ENCODE measurements at places on chromosomes 2 and 18. TPM values are rescaled to one million over a fixed set of nuclear protein-coding genes. Genes with fewer than 3 reads are reported as not detected.

DNA sequence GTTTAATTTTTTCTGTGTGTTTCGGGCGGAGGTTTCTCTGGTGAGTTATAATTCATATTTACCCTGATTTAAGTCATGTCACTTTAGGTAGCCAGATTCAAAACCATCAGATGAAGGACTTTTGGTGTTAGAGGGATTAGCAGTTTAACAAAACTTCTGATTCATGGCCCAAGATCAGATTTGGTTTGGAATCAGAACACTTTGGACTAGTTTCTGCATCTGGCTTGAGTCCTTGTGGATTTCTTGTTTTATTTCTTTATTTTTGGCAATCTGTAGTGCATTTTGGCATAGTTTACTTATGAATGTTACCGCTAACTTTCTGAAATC, 3.5 kb downstream of the NEDD4L start:
- DNase-seq = no peak
- H3K27me3 ChIP-seq = no peaks in the 10 kb centered on the region
- H3K27ac ChIP-seq = no peak overlapping the region
- no peaks in the 10 kb centered on the region for H3K36me3 ChIP-seq
- no peak overlapping the region for H3K4me3 ChIP-seq
- H3K4me1 ChIP-seq = peaks cover 29% of the 10 kb centered on the region

MBD1 gene
- total RNA-seq = 117 TPM

DNA sequence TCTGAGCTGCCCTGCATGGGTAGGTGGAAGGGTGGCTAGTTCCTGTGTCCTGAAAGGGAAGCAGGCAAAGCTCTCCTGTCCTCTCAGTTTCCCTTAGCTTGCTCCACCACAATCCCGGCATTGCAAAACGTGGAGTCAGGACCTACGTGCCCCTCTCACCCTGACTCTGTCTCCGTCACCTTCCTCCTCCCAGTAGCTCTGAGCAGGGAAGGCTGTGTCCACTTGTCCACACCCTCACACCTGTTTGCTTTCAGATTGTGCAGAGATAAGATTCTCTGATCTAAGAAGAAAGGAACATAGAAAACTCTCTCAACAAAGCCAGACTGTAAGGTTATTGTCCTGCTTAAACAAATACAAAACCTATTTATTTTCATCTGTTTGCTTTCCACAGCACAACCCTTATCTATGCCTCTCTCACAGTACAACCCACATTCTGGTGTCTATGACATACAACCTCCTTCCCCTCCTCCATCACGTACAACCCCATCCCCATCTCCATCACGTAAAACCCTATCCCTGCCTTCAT, 79.0 kb downstream of the ALPK2 start:
- H3K36me3 ChIP-seq = peaks cover 2% of the 10 kb centered on the region
- no peak overlapping the region for H3K27ac ChIP-seq
- peaks cover 43% of the 10 kb centered on the region for H3K4me1 ChIP-seq
- no peak overlapping the region for H3K4me3 ChIP-seq
- H3K27me3 ChIP-seq = no peaks in the 10 kb centered on the region

DNA sequence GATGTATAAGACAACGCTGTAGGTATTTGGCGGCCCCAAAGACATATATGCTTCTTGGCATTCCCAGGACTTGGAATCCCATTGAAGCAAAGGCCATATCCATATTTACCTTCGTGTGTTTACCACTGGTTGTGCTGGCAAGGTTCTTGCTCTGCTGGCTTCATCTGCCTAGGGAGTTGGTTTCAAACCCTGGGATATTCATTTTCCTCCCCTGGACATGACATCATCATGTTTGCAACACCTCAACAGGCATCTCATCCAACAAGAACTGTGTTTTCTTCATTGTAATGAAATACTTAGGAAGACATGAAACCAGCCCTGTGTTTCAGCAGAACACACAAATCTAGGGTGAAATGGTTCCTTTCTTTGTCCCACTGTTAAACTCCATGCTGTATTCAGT, 77.9 kb upstream of the PHLPP1 start:
- H3K27ac ChIP-seq = no peak overlapping the region
- no peaks in the 10 kb centered on the region for H3K36me3 ChIP-seq
- peaks cover 7% of the 10 kb centered on the region for H3K27me3 ChIP-seq
- no peaks in the 10 kb centered on the region for H3K4me1 ChIP-seq
- DNase-seq = no peak

SRD5A2 gene
- not detected for total RNA-seq

CRYGD gene
- total RNA-seq = not detected

- H3K36me3 ChIP-seq = no peaks in the 10 kb centered on the region
- H3K4me1 ChIP-seq = peaks cover 2% of the 10 kb centered on the region
- peaks cover 40% of the 10 kb centered on the region for H3K27me3 ChIP-seq
- H3K27ac ChIP-seq = no peak overlapping the region
- no peak overlapping the region for H3K4me3 ChIP-seq
These were observed 206.1 kb downstream of the TFCP2L1 start for GRCh38 chr2:121078899-121079298.

DNA sequence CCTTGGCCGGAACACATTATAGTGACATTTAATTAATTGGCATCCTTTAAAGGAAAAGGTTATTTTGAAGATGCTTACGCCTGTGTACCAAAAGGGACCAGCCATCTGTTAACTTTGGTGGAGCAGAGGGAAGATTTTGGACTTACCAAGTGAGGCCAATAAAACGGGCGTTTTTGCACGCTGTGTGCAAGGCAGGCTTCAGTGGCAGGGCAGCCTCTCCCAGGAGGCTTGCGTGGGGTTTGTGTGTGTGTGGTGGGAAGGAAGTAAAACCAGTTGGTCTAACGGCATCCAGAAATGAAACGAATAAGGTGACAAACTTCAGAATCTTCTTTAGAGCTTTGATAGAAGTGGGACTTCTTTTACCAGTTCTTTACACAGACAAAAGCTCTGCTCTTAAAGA, 191.7 kb downstream of the PRKCE start:
- peak; percentile 54 for DNase-seq
- H3K36me3 ChIP-seq = peaks cover 23% of the 10 kb centered on the region
- H3K4me1 ChIP-seq = peaks cover 64% of the 10 kb centered on the region
- H3K27me3 ChIP-seq = no peaks in the 10 kb centered on the region
- H3K27ac ChIP-seq = peak overlapping the region; percentile 75

SULT1C4 gene
- not detected for total RNA-seq

ADGRF3 gene
- total RNA-seq = 1.0 TPM

FLACC1 gene
- total RNA-seq = 4.6 TPM

DNA sequence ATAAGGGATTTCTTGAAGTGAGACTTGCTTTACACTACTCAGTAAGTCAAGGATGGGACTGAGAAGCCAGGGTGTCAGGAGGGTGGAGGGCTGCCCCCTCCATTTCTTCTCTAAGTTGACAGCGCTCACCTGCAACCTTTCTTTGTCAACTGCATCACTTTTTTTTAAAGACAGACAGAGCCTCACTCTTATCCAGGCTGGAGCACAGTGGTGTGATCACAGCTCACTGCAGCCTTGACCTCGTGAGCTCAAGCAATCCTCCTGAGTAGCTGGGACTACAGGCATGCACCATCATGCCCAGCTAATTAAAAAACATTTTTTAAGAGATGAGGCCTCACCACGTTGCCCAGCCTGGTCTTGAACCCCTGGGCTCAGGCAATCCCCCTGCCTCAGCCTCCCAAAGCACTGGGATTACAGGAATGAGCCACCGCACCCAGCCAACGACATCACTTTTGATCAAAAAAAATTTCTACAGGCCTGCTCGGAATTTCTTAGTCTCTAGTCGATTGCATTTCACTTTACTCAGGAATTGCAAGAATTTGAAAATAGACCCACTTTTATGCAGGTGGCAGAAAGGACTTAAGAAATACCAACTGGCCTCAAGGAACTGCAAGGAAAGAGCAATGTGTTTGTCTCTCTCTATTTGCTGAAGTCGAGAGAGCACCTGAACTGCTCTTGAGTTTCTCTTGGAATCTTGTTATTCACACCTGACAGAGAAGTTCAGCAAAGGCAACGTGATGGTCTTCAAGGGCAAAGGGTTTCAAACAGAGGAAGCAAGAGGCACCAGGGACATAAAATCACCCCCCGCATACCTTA, 101.4 kb downstream of the MYOM1 start:
- no peaks in the 10 kb centered on the region for H3K36me3 ChIP-seq
- no peak for DNase-seq
- no peak overlapping the region for H3K27ac ChIP-seq
- no peak overlapping the region for H3K4me3 ChIP-seq
- H3K4me1 ChIP-seq = no peaks in the 10 kb centered on the region

GRCh38 chr2:160255408-160255807, 55.3 kb upstream of the ITGB6 start:
- no peak overlapping the region for H3K27ac ChIP-seq
- no peak for DNase-seq
- peaks cover 11% of the 10 kb centered on the region for H3K27me3 ChIP-seq
- H3K4me1 ChIP-seq = peaks cover 6% of the 10 kb centered on the region
- no peaks in the 10 kb centered on the region for H3K36me3 ChIP-seq
- no peak overlapping the region for H3K4me3 ChIP-seq

GRCh38 chr2:3198119-3198518, 179.5 kb downstream of the EIPR1 start:
- peaks cover 52% of the 10 kb centered on the region for H3K36me3 ChIP-seq
- no peak for DNase-seq
- H3K27ac ChIP-seq = no peak overlapping the region

ANKRD62 gene
- not detected for total RNA-seq

DNA sequence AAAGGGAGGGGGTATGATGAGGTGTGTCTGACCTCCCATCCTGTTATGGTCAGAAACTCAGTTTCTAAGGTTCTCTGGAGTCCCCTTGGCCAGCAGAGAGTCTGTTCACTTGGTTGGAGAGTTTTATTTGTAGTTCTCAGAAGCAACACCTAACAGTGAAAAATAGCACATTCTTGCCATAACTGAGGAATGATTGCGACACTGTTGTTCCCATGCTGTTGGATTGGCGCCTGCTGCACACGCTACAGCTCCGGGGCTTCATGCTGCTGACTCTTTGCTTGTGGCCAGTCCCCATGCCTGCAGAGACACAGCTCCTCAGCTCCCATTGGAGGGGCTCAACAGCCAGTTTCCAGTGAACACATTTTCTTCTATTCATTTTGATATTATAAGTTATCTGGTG, 42.1 kb downstream of the TPGS2 start:
- no peak overlapping the region for H3K4me3 ChIP-seq
- H3K4me1 ChIP-seq = no peaks in the 10 kb centered on the region
- no peaks in the 10 kb centered on the region for H3K27me3 ChIP-seq
- H3K36me3 ChIP-seq = peaks cover 37% of the 10 kb centered on the region
- DNase-seq = no peak

GRCh38 chr18:48806551-48807261, 144.1 kb downstream of the SMAD7 start:
- no peaks in the 10 kb centered on the region for H3K36me3 ChIP-seq
- H3K4me3 ChIP-seq = no peak overlapping the region
- peaks cover 21% of the 10 kb centered on the region for H3K4me1 ChIP-seq
- no peaks in the 10 kb centered on the region for H3K27me3 ChIP-seq
- no peak overlapping the region for H3K27ac ChIP-seq

ALLC gene
- total RNA-seq = not detected

GRCh38 chr2:143816916-143817315, 687.7 kb downstream of the ARHGAP15 start:
- no peaks in the 10 kb centered on the region for H3K36me3 ChIP-seq
- no peak overlapping the region for H3K27ac ChIP-seq
- H3K4me3 ChIP-seq = no peak overlapping the region

- no peaks in the 10 kb centered on the region for H3K36me3 ChIP-seq
- H3K27ac ChIP-seq = no peak overlapping the region
- H3K4me3 ChIP-seq = no peak overlapping the region
- H3K4me1 ChIP-seq = no peaks in the 10 kb centered on the region
- DNase-seq = no peak
- H3K27me3 ChIP-seq = no peaks in the 10 kb centered on the region
These were observed 501.4 kb downstream of the FBXO15 start for GRCh38 chr18:73646196-73646595.

DNA sequence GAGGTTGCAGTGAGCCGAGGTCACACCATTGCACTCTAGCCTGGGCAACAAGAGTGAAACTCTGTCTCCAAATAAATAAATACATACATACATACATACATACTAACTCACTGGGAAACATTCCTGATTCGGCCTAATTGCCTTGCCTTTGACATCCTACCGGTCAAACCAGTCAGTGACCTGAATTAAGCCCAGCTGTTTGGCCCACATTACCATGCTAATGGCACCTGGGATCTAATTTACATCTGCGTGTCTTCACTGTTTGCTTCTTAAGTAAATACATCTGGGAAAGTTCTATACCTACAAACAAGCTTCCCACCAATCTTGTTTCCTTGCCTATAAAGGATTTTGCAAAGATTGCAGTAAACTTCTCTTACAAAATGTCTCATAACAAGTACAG, 230.2 kb upstream of the ZC3H15 start:
- DNase-seq = no peak
- no peaks in the 10 kb centered on the region for H3K4me1 ChIP-seq
- H3K27ac ChIP-seq = no peak overlapping the region
- H3K27me3 ChIP-seq = no peaks in the 10 kb centered on the region
- H3K4me3 ChIP-seq = no peak overlapping the region

ASXL3 gene
- not detected for total RNA-seq

GRCh38 chr2:127086990-127087790, 19.8 kb downstream of the BIN1 start:
- peak overlapping the region; percentile 91 for H3K27ac ChIP-seq
- no peaks in the 10 kb centered on the region for H3K27me3 ChIP-seq
- peak; percentile 48 for DNase-seq
- peak overlapping the region; percentile 82 for H3K4me3 ChIP-seq

- no peak for DNase-seq
- H3K36me3 ChIP-seq = no peaks in the 10 kb centered on the region
- no peaks in the 10 kb centered on the region for H3K27me3 ChIP-seq
- no peaks in the 10 kb centered on the region for H3K4me1 ChIP-seq
- no peak overlapping the region for H3K27ac ChIP-seq
These were observed 104.0 kb downstream of the GATA6 start for GRCh38 chr18:22273101-22274039.

DNA sequence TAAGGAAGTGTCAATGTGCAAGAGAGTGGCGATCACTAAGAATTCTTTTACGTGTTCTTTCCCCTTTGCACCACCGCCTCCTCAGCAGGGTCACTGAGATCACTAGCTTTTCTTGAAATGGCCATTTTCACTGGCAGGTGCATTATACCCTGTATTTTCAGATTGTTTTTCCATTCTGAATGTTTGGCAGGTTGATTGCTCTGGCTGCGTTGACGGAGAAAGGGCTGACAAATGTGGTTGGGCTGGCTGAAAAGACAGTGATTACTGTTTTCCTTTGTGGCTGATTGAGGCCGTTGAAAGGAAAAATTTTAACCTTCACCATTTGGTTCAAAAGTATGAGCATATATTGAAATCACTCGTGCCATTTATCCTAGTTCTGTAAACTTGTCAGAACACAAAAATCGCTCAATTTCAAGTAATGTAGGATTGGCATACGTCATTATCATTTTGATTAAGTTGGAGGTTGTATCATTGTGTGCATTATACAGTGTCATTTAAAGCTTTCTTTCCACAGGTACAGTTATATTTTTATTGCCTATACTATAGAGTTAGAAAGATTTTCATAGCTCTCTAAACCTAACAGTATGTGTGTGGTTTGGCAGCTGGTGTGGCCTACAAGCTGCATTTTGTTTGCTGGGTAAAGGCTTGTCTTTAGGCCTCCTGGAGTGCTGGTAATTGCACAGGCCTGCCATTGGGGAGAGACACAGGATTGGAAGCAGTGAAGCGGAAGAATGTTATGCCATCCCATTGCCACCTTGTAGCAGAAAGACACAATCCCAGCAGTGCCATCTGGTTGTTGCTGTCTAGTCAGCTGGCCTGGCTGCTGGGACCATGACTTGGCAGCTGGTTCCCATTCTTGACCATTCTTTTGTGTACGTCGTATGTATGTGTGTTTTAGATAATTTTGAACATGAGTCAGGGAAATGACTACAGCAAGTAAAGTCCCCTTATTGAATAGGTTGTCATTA, 36.7 kb downstream of the DYNC1I2 start:
- no peaks in the 10 kb centered on the region for H3K4me1 ChIP-seq
- H3K36me3 ChIP-seq = peaks cover 61% of the 10 kb centered on the region
- no peak overlapping the region for H3K4me3 ChIP-seq
